ENCODE measurements at places on chromosomes 5 and 9. TPM values are rescaled to one million over a fixed set of nuclear protein-coding genes. Genes with fewer than 3 reads are reported as not detected.

DNA sequence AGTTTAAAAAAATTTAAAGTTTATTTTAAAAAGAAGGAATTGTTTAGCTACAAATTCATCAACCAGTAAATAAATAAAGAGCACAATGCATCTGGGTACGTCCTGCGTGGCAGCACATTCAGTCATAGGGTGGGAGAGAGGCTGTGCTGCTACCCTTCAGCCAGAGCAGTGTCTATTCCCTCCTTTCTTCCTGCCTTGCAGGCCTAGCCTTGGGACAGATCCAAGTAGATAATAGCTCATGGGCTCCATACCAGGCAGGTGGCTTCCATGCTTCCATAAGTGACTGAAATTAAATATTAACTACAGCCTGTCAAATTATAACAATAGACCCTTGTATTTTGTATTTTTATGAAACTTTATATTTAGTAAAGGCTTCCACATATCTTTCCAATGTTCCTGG is 408.3 kb upstream of the RGMB start:
- DNase-seq: no peak

- peak; percentile 2 for DNase-seq
Measured at GRCh38 chr5:119743927-119744326, 114.6 kb downstream of the FAM170A start.

- DNase-seq: no peak
Measured at GRCh38 chr9:3740690-3741419, 215.1 kb upstream of the RFX3 start.

DNA sequence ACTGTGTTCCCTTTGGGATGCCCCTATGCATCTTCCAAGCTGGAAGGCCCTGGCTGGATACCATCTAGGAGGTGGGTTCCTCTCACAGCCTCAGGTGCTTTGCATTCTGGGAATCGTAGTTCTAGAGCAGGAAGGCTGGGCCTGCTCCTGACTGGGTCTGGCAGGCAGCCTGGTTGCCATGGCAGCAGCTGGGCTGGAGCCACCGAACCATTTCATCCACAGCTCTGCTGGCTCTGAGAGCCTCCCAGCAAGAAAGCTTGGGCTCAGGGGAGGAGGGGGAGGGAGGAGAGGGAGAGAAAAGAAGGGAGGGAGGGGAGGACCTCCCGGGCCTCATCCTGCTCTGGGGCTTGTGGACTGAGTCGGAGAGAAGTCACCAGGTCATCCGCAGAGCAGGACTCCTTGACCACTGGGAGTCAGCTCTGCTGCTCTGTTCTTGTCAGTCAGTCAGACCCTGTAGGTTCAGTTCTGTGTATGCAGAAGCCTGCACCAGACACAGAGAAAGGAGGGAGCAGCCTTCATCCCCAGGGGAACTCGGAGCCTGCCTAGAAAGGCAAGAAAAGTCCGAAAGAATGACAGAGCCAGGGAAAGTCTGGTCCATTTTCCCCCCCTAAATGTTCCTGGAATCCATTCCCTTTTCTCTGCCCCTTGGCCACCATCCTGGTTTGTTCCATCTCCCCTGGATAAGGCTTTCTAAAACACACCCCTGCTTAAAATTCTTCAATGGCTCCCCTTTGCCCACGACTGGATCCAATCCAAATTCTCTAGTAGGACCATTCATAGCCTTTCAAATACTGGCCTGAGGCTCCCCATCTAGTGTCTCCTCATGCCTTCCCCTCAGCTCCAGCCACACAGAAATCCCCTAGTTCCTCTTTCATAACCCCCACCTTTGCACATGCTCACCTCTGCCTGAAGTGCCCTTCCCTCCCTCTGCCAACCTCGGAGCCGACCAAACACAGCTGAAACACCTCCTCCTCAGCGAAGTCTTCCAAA is 65.4 kb upstream of the ARAP3 start:
- no peak for DNase-seq

The INSL6 gene
- not detected for total RNA-seq
